NCI-H187 (cell line): ENCODE measurements at places on chromosomes 13 and 19.

DNA sequence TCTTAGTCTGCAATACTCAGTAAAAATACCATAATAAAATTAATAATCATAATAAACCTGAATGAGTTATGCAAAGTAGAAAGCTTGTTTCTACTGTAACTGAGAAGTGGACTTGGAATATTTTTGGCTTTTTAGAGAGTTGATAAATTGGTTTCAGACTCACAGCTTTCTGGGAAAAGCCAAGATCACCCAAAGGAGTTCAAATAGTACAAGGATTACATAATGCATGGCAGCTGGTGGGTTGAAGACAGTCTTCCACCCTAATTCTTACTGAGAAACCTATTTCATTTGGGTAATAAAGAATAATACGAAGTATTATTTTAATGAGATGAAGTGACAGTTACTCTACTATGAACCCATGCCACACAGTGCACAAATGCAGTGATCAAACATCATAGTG is 139.4 kb upstream of the KLF12 start:
- no peak for DNase-seq

DNA sequence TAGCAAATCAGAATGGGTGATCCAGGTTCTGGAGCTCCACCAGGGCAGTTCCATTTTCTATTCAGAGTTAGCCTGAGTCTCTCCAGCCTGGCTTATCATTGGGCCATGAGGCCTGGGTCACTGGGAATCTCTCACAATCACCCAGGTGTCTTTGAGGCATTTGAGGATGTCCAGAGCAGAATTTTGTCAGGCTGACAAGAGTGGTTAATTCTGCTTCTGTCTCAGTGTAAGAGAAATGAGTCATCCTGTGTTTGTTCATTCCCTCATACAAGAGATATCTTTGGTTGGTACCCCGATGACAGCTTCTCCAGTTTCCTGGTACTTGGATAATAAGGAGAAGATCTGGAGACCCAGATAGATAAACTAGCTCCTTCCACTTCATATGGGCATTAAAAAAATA is 10.4 kb downstream of the ZNF93 start:
- no peak for DNase-seq

- DNase-seq, result no peak
Observed at GRCh38 chr13:110213461-110214074, 93.4 kb downstream of the COL4A1 start.

GRCh38 chr13:37492075-37492474 is 106.5 kb downstream of the POSTN start:
- no peak for DNase-seq

DNA sequence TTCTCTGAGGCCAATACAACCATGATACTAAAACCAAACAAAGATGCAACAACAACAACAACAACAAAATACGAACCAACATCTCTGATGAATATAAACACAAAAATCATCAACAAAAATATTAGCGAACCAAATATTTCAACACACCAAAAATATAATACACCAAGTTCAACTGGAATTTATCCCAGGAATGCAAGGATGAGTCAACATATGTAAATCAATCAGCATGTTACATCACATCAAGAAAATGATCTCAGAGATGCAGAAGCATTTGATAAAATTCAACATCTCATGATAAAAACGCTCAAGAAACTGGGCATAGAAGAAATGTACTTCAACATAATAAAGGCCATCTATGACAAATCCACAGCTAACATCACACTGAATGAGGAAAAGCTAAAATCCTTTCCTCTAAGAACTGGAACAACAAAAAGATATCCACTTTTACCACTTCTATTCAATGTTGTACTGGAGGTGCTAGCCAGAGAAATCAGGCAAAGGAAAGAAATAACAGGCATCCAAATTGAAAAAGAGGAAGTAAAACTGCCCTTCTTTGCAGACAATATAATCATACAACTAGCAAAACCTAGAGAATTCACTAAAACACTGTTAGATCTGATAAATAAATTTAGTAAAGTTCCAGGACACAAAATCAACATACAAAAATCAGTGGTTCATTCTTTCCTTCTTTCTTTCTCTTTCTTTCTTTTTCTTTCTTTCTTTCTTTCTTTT is 2448.7 kb upstream of the PCDH20 start:
- no peak for DNase-seq
